Effector memory CD4-positive, alpha-beta T cell (primary cell): ENCODE measurements at places on chromosomes 4 and X.

DNA sequence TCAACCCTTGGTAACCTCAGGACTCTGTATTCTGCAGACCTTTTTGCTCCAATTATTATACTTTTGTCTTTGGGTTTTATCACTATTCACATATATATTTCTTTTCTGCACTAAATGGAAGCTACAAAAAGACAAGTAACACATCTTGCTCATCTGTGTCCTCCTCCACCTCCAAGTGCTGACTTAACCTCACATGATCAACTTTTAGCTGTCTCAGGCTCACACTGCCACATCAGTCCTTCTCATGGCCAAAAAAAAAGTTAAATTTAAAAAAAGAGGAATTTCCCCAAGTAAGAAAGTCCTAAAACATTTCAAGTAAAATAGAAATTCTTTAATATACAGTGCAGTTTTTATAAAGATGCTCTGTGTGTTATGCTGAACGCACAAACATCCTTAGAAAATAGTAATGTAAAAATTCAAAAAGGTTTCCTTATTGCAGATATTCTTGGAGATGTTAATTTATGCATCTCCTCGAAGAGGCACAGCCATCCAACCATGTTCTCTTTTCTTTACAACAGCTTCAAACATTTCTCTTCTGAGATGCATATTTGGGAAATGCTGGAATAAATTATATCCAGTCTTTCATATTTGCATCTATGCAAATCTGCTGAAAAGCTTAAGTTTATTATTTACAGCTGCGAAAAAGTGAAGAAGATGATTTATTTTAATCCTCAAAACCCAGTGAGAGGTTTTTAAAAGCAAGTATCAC is 37.6 kb downstream of the ARAP2 start:
- no peak for DNase-seq
- H3K27me3 ChIP-seq, result no peaks in the 10 kb centered on the region
- peaks cover 17% of the 10 kb centered on the region for H3K36me3 ChIP-seq
- H3K27ac ChIP-seq, result no peak overlapping the region

DNA sequence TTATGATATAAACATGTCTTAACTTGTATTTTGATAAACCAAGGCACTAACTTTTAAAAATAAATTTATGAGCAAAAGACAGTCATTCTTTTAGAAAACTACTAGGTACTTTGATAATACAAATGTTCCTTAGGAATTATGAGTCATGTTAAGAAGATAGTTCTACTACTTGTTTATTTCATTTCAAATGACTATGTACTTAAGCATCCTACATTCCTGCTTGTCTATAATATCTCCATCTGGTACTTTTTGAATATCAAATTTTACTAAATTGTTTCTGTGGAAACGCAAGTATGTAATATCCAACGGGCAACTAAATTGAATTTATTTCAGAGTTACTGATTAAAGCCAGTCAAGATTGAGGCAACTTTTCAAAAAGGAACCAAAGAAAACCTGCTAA is 61.8 kb downstream of the CAMK2D start:
- no peaks in the 10 kb centered on the region for H3K27me3 ChIP-seq
- no peak overlapping the region for H3K27ac ChIP-seq
- no peaks in the 10 kb centered on the region for H3K36me3 ChIP-seq
- DNase-seq, result no peak

DNA sequence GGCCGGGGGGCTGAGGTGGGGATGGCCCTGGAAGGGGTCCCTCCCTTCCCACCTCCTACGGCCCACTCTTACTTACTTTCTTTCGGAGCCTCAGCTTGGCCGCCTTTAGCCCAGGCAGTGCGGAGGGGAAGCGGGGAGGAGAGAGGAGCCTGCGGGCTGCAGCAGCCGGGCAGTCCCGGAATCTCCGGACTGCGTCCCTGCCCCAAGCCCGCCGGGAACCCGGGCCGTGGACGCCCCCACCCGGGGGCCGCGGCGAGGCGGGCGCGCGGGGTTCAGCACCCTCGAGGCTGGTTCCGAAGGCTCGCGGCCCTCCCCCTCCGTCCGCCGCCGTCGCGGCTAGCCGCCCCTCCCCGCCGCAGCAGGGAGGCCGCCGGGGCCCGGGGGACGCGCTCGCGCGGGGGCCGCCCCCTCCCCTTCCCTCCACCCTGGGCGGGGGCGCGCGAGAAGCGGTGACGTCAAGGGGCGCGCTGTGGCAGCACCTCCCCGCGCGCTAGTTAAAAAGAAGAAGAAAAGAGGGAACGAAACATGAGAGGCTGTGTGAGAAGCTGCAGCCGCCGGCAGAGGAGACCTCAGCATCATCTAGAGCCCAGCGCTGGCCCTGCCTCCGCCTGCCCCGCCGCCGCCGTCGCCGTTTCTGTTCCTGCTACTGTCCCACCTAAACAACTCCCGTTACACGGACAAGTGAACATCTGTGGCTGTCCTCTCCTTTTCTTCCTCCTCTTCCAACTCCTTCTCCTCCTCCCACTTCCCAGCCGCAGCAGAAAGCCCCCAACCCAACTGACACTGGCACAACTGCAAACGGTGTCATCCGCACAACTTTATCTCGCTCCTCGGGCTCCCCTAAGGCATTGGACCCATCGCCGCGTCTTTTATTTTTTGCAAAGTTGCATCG is at the start of gene HHIP:
HHIP (plus strand) TSS at position 526 of the 892 bp plus-strand sequence. CDS start 520 bp downstream, outside the sequence.
- H3K27me3 ChIP-seq, result peaks cover 8% of the 10 kb centered on the region
- DNase-seq, result no peak
- H3K36me3 ChIP-seq, result no peaks in the 10 kb centered on the region
- H3K27ac ChIP-seq, result no peak within 1 kb of the TSS
- no peak within 1 kb of the TSS for H3K4me3 ChIP-seq
- H3K4me1 ChIP-seq, result peaks cover 4% of the 10 kb centered on the region

- H3K27ac ChIP-seq, result no peak overlapping the region
- no peak overlapping the region for H3K4me3 ChIP-seq
- H3K27me3 ChIP-seq, result no peaks in the 10 kb centered on the region
- no peaks in the 10 kb centered on the region for H3K36me3 ChIP-seq
- no peaks in the 10 kb centered on the region for H3K4me1 ChIP-seq
Observed at GRCh38 chr4:126890994-126891393, 741.8 kb upstream of the INTU start.

DNA sequence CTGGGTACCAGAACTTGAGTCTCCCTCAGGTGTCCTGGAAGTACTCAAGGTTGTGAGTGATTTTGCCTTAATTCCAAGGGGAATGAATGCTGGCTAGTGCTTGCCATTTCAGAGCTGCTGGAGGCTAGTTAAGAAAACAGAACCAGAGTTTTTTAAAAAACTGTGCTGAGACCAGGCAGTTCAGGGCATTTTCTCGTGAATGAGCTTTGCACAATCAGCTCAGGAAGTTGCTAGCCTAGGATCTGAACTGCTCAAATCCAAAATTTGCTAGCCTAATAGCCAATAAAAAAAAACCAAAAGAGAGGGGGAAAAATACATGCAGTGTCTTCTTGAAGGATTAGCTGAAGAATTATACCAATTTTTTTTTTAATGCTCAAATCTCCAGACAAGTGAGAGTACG is 292.7 kb downstream of the FBXW7 start:
- H3K27ac ChIP-seq, result no peak overlapping the region
- H3K4me1 ChIP-seq, result peaks cover 18% of the 10 kb centered on the region
- H3K36me3 ChIP-seq, result no peaks in the 10 kb centered on the region
- H3K4me3 ChIP-seq, result no peak overlapping the region
- DNase-seq, result no peak

- DNase-seq, result no peak
- H3K36me3 ChIP-seq, result no peaks in the 10 kb centered on the region
- no peak overlapping the region for H3K27ac ChIP-seq
- H3K27me3 ChIP-seq, result no peaks in the 10 kb centered on the region
Observed at GRCh38 chr4:135325264-135325663, 1123.7 kb upstream of the PABPC4L start.

DNA sequence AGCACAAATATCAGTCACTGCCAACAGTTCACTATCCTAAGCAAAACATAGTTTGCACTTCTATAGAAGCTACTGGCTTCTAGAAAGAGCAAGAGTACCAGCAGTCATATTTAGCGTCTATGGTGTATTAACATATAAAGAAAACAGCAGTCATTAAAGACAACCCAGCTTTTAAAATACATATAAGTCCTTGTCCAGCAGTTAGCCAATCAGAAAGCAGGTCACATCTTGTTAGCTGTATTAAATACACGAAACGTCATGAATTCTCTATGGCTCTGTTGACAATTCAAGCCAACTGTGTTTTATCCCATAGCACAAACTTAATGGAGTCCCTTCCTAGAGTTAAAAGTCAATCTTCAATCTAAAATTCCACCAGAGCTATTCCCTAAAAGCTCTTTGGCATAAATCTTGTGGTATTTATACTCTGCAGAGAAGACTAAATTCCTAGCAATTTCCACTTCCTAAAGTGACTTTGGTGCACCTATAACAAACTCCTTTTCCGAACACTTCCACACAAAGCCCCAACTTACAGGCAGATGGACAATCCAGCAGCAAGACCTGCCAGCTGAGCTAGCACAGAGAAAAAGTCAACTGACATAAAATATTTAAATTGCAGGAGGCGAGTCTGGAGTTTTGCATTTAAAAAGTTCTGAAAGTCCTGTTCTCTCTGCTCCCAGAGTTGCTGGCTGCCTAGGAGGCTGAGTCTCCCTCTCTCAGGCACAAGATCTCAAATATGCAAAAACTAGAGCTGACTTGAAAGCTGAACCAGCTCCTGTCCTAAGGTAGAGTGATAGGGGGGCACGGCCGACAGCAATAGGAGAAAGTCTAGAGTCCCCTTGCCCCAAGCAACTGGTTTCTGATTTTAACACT is 1.3 kb downstream of the LDB2 start:
- no peak overlapping the region for H3K4me3 ChIP-seq
- H3K27me3 ChIP-seq, result no peaks in the 10 kb centered on the region
- no peak for DNase-seq
- no peak overlapping the region for H3K27ac ChIP-seq
- no peaks in the 10 kb centered on the region for H3K4me1 ChIP-seq

DNA sequence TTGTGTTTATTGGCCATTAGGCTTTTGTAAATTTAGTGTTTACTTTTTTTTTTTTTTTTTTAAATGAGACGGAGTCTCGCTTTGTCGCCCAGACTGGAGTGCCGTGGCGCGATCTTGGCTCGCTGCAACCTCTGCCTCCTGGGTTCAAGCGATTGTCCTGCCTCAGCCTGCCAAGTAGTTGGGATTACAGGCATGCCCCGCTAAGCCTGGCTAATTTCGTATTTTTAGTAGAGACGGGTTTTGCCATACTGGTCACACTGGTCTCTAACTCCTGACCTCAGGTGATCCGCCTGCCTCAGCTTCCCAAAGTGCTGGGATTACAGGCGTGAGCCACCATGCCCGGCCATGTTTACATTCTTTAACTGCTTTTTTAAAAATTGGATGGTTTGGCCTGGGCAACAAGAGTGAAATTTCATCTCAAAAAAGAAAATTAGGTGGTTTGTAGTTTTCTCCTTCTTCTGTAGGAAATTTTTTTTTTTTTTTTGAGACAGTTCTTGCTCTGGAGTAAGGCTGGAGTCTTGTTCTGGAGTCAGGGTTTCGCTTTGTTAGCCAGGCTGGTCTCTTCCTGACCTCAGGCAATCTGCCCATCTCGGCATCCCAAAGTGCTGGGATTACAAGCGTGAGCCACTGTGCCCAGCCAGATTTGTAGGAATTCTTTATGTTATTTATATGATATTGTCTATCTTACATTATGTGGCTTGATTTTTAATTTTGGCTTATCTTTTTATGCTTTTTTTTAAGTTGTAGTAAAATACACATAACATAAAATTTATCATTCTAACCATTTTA is 15.1 kb downstream of the UBE2K start:
- H3K4me3 ChIP-seq, result no peak overlapping the region
- DNase-seq, result no peak
- H3K36me3 ChIP-seq, result no peaks in the 10 kb centered on the region
- H3K4me1 ChIP-seq, result peaks cover 7% of the 10 kb centered on the region
- no peak overlapping the region for H3K27ac ChIP-seq

- no peaks in the 10 kb centered on the region for H3K36me3 ChIP-seq
- no peak for DNase-seq
Observed at GRCh38 chr4:56806666-56807065, 14.8 kb downstream of the SPINK2 start.

DNA sequence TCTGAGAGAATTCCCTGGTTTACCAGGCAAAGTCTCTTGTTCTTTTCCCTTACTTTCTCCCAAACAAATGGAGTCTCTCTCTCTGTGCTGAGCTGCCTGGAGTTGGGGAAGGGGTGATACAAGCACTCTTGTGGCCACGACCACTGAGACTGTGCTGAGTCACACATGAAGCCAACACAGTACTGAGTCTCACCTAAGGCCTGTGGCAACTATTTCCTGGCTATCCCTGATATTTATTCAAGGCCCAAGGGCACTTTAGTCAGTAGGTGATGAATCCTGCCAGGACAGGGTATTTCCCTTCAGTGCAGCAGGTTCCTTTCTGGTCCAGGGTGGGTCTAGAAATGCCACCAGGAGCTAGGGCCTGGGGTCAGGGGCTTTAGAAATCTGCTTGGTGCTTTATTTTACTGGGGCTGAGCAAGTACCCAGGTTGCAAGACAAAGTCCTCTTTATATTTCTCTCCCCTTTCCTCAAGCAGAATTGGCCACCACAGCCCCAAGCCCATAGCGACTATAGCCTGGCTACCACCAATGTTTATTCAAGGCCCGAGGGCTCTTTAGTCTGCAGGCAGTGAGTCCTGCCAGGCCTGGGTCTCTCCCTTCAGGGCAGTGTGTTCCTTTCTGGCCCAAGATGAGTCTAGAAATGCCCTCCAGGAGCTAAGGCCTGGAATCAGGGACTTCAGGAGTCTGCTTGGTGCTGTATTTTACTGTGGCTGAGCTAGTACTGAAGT is 10.5 kb downstream of the ARL13A start:
- H3K4me3 ChIP-seq, result no peak overlapping the region
- no peaks in the 10 kb centered on the region for H3K36me3 ChIP-seq
- DNase-seq, result no peak
- H3K4me1 ChIP-seq, result no peaks in the 10 kb centered on the region
- no peak overlapping the region for H3K27ac ChIP-seq

DNA sequence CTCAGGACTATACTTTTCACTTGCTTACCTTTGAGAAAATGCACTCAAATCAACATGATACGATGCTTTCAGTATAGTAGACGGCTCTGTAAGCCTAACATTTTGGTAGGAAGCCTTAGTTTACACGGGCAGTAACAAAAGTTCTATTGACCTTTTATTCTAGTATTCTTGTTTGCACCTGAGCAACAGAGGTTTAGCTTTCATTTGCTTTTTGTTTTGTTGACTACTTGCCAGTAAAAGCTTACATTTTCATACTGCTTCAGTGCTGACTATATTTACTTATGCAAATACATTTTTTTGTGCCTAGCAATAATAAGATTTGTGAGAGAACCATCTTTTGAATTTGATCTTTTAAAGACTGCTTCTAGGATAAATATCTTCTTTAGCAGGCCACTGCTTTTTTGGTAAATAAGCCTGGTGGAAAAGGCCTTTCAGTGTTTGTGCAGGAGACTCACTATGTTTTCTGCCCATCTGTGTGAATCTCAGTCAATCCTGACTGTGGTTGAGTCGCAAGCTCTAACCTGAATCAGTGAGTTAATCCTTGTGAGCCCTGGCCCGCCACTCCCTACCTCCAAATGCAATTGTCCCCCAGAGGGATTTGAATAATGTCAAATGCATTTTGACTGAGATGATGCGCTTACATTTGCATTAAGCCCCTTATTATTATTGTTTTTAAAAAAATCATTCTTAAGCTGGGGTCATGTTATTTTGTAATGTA is 21.9 kb downstream of the FHIP1A start:
- H3K27me3 ChIP-seq, result no peaks in the 10 kb centered on the region
- H3K4me3 ChIP-seq, result no peak overlapping the region
- no peaks in the 10 kb centered on the region for H3K36me3 ChIP-seq
- DNase-seq, result no peak
